ENCODE measurements at places on chromosomes 16 and 17. TPM values are rescaled to one million over a fixed set of nuclear protein-coding genes. Genes with fewer than 3 reads are reported as not detected.

The TCAP gene
- 1.6 TPM for total RNA-seq

The HBA2 gene
- not detected for total RNA-seq

The HS3ST2 gene
- not detected for total RNA-seq

The CDRT15 gene
- total RNA-seq: not detected

The PPM1E gene
- total RNA-seq: 0.09 TPM

The PIK3R6 gene
- total RNA-seq: not detected

The OSGIN1 gene
- 18.6 TPM for total RNA-seq

The CD300A gene
- not detected for total RNA-seq

DNA sequence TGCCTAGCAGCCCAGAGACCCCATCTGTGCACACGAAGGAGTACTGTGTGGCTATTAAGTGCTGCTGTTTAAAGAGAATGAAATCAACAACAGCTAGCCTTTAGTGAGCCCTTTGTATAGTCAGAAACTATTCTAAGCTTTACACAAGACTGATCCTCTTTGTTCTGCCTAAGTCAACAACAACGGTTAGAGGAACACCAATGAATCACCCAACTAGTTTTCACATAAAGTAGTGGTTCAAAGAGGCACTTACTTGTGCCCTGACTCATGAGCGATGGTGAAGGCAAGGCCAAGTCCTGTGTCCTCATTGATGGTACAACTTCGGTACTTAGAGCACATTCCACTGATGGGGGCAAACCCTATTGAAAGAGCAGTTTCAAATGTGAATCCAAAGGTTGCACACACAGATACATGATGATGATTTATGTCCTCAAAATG lies 75.8 kb downstream of the ADAMTS18 start:
- no peak overlapping the region for H3K4me3 ChIP-seq
- no peak for DNase-seq
- no peaks in the 10 kb centered on the region for H3K36me3 ChIP-seq
- peaks cover 30% of the 10 kb centered on the region for H3K4me1 ChIP-seq

- H3K4me1 ChIP-seq: peaks cover 18% of the 10 kb centered on the region
- H3K27me3 ChIP-seq: no peaks in the 10 kb centered on the region
- H3K4me3 ChIP-seq: peak overlapping the region; percentile 78
- no peak overlapping the region for H3K27ac ChIP-seq
- peak; percentile 77 for DNase-seq
Measured at GRCh38 chr16:31487720-31488467, 5.0 kb downstream of the SLC5A2 start.

DNA sequence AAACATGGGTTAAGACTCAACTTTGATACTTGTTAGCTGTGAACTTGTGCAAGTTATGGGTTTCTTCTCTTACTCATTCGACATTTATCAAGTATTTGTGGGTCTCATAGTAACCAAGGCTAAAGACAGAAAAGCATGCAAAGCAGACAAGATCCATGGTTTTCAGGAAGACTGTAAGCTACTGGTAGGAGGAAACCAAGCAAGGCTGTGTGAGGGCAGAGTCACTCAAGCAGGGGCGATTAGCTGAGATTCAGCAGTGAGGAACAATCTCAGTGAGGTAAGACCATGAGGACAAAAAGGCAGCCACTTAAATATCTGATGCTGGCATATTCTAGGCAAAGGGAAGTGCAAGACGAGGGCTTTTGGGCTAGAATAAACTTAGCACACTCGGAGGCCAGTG lies 29.5 kb downstream of the MBTD1 start:
- no peak overlapping the region for H3K4me3 ChIP-seq
- H3K36me3 ChIP-seq: no peaks in the 10 kb centered on the region
- no peaks in the 10 kb centered on the region for H3K4me1 ChIP-seq
- no peaks in the 10 kb centered on the region for H3K27me3 ChIP-seq

GRCh38 chr17:74430706-74431567 lies 951 bp upstream of the GPRC5C start:
- H3K4me1 ChIP-seq: peaks cover 43% of the 10 kb centered on the region
- no peaks in the 10 kb centered on the region for H3K36me3 ChIP-seq
- peak; percentile 88 for DNase-seq
- H3K27ac ChIP-seq: peak overlapping the region; percentile 97

DNA sequence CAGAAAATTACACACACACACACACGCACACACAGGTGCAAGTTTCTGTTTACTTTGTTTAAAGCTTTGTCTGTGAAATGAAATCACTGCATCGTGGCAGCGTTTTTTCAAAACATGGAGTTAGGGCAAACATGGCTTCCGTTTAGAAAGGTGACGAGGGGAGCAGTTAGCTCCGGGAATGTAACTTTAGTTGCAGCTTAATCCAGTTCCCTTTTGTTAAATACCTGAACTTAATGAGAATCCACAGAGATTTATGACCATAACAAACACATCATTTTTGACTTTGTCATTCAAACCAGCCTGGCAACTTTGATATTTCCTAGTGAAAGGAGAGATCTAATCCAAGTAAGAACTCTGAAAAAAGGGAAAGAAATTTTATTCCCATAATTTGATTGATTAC lies 12.1 kb downstream of the HS3ST3A1 start:
- H3K27ac ChIP-seq: no peak overlapping the region
- no peaks in the 10 kb centered on the region for H3K4me1 ChIP-seq
- no peaks in the 10 kb centered on the region for H3K36me3 ChIP-seq
- no peak for DNase-seq
- no peaks in the 10 kb centered on the region for H3K27me3 ChIP-seq

DNA sequence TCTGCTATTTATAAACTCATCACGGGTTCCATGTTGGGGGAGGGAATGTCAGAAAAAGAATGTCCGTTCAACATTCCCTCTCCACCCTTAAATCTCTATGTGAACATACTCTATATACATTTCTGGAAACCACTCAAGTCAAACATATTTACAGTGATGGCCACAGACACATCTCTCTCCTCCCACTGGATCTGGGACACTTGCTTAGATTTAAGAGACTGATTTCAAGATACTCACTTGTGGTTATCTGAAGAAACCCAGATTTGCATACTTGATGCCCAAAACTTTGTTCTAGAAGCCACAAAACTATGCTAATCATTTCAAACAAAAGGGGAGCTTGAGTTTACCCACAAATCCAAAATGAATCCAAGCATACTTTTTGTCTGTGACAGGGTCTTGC lies 182.9 kb upstream of the SOX9 start:
- H3K36me3 ChIP-seq: no peaks in the 10 kb centered on the region
- peaks cover 11% of the 10 kb centered on the region for H3K4me1 ChIP-seq
- DNase-seq: no peak
- H3K4me3 ChIP-seq: no peak overlapping the region

- no peaks in the 10 kb centered on the region for H3K27me3 ChIP-seq
- H3K4me1 ChIP-seq: no peaks in the 10 kb centered on the region
- no peak overlapping the region for H3K27ac ChIP-seq
- no peaks in the 10 kb centered on the region for H3K36me3 ChIP-seq
- H3K4me3 ChIP-seq: no peak overlapping the region
- DNase-seq: no peak
Measured at GRCh38 chr17:34401165-34401564, 38.1 kb upstream of the CCL1 start.

DNA sequence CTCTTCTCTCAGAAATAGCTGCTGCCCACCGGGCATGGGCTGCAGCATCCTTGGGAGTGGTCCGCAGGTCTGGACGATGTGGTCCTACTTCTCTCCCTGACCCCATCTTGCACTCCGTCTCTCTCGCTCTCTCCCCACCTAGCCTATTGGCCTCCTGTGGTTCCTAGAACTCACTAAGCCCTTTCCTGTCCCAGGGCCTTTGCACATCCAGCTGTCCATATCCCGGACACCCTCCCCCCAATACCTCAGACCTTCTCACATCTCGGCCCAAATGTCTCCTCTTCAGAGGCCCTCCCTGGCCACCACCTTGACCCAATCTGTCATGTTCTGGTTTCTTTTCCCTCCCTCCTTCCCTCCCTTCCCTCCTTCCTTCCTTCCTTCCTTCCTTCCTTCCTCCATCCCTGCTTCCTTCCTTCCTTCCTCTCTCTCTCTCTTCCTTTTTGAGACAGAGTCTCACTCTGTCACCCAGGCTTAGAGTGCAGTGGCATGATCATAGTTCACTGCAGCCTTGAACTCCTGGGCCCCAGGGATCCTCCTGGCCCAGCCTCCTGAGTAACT lies 4.5 kb downstream of the SLC4A1 start:
- H3K27me3 ChIP-seq: no peaks in the 10 kb centered on the region
- no peak overlapping the region for H3K27ac ChIP-seq
- no peak for DNase-seq
- H3K4me1 ChIP-seq: no peaks in the 10 kb centered on the region
- no peak overlapping the region for H3K4me3 ChIP-seq

GRCh38 chr17:82061047-82061925 lies 4.3 kb downstream of the DUS1L start:
- H3K27ac ChIP-seq: no peak overlapping the region
- H3K36me3 ChIP-seq: peaks cover 3% of the 10 kb centered on the region
- no peak for DNase-seq
- H3K4me1 ChIP-seq: peaks cover 10% of the 10 kb centered on the region

DNA sequence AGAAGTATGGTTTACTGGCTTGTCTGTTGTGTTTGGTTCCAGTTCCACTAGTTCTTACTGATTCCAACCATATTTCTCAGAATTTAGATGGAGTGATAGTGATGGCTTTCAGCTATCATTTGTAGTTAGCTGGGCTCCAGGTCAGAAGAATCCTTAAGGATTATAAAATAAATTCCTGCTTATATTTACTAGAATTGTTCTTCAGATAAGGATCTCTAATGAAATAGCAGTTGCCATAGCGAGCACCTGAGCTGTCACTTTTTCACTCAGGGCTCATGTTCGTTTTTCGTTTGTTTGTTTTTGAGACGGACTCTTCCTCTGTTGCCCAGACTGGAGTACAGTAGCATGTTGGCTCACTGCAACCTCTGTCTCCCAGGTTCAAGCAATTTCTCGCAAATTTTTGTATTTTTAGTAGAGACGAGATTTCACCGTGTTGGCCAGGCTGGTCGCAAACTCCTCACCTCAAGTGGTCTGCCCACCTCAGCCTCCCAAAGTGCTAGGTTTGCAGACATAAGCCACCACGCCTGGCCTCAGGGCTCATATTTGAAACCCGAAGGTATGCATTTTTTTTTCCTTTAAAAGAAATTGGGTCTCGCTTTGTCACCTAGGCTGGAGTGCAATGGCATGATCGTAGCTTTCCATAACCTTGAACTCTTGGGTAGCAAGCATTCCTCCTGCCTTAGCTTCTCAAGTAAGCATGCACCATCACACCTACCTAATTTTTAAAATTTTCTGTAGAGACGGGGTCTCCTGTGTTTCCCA lies 42.9 kb downstream of the PAFAH1B1 start:
- H3K36me3 ChIP-seq: no peaks in the 10 kb centered on the region
- H3K4me3 ChIP-seq: no peak overlapping the region
- DNase-seq: no peak
- no peaks in the 10 kb centered on the region for H3K27me3 ChIP-seq
- H3K27ac ChIP-seq: no peak overlapping the region

DNA sequence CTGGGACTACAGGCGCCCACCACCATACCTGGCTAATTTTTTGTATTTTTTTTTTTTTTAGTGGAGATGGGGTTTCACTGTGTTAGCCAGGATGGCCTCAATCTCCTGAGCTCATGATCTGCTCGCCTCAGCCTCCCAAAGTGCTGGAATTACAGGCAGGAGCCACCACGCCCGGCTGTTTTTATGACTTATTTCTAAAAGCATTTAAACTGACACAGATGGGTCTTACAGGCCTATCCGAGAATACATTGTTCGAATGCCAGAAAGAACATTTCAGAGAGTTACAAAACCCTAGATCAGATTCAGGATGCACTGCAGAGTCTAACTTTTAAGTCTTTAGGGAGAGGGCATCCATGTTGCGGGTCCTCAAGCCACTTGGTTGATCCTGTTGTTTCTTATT lies 234.7 kb upstream of the MAF start:
- no peaks in the 10 kb centered on the region for H3K36me3 ChIP-seq
- H3K27me3 ChIP-seq: no peaks in the 10 kb centered on the region
- H3K27ac ChIP-seq: no peak overlapping the region
- no peak overlapping the region for H3K4me3 ChIP-seq
- no peak for DNase-seq

- DNase-seq: no peak
- H3K36me3 ChIP-seq: no peaks in the 10 kb centered on the region
- H3K27me3 ChIP-seq: no peaks in the 10 kb centered on the region
- H3K27ac ChIP-seq: no peak overlapping the region
- H3K4me1 ChIP-seq: peaks cover 34% of the 10 kb centered on the region
Measured at GRCh38 chr17:58534331-58534730, 19.9 kb upstream of the MTMR4 start.

DNA sequence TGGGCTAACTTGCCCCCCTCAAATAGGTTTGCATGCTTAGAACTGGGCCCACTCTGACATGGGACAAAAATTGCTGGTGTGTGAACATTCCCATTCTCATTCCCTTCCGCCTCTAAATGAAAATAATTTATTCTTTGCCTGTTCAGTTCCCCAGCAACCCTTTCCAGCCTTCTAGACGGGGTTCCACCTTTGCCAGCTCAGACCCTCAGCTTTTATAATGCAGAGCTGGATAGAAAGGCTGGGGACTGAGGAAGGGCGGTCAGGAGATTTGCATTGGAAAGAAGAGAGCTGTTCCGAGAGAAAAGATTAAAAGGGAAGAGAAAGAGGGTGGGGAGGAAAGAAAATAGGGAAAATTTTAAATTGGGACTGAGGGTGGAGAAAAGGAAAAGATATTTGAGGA lies 151.1 kb upstream of the WSCD1 start:
- H3K27ac ChIP-seq: no peak overlapping the region
- H3K27me3 ChIP-seq: no peaks in the 10 kb centered on the region
- no peaks in the 10 kb centered on the region for H3K4me1 ChIP-seq
- no peak for DNase-seq
- H3K36me3 ChIP-seq: no peaks in the 10 kb centered on the region

GRCh38 chr17:75088465-75089417 lies 987 bp downstream of the SLC16A5 start:
- no peaks in the 10 kb centered on the region for H3K36me3 ChIP-seq
- peaks cover 63% of the 10 kb centered on the region for H3K4me1 ChIP-seq
- H3K27ac ChIP-seq: peak overlapping the region; percentile 92
- peak; percentile 25 for DNase-seq
- peak overlapping the region; percentile 74 for H3K4me3 ChIP-seq
- no peaks in the 10 kb centered on the region for H3K27me3 ChIP-seq

DNA sequence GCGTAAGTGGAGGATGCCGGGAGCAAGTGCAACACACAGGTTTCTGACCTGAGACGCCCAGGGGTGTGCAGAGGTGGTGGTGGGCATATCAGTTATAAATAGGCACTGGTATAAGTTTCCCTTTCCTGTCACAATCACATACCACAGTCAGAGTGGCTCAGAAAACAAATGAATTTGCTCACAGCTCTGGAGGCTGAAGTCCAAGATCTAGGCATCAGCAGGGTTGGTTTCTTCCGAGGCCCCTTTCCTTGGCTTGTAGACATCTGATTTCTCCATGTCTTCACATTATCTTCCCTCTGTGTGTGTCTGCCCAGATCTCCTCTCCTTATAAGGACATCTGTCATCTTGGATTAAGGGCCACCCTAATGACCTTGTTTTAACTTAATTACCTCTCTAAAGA lies 250.5 kb upstream of the TNRC6C start:
- no peak for DNase-seq
- H3K4me1 ChIP-seq: no peaks in the 10 kb centered on the region

GRCh38 chr16:48321317-48322036 lies 63.7 kb downstream of the SIAH1 start:
- no peaks in the 10 kb centered on the region for H3K4me1 ChIP-seq
- no peaks in the 10 kb centered on the region for H3K27me3 ChIP-seq
- no peak overlapping the region for H3K4me3 ChIP-seq
- no peaks in the 10 kb centered on the region for H3K36me3 ChIP-seq
- H3K27ac ChIP-seq: no peak overlapping the region
- DNase-seq: no peak

- H3K4me1 ChIP-seq: peaks cover 51% of the 10 kb centered on the region
- no peaks in the 10 kb centered on the region for H3K27me3 ChIP-seq
- H3K4me3 ChIP-seq: no peak overlapping the region
- H3K27ac ChIP-seq: peak overlapping the region; percentile 17
- no peak for DNase-seq
Measured at GRCh38 chr17:27240086-27240801, 53.7 kb upstream of the WSB1 start.
